ENCODE measurements at places on chromosomes 5 and 9.
A peak's percentile ranks its signal among the peaks of the same experiment; 100 is the strongest.

- no peak for DNase-seq
These were observed 25.3 kb downstream of the PTPA start for GRCh38 chr9:129136446-129137035.

- DNase-seq: peak; percentile 92
These were observed at the start of gene DCAF10 for GRCh38 chr9:37800631-37801286. Gene DCAF10 (plus strand): TSS chr9:37800797. CDS start chr9:37800867, 70 bp downstream.

DNA sequence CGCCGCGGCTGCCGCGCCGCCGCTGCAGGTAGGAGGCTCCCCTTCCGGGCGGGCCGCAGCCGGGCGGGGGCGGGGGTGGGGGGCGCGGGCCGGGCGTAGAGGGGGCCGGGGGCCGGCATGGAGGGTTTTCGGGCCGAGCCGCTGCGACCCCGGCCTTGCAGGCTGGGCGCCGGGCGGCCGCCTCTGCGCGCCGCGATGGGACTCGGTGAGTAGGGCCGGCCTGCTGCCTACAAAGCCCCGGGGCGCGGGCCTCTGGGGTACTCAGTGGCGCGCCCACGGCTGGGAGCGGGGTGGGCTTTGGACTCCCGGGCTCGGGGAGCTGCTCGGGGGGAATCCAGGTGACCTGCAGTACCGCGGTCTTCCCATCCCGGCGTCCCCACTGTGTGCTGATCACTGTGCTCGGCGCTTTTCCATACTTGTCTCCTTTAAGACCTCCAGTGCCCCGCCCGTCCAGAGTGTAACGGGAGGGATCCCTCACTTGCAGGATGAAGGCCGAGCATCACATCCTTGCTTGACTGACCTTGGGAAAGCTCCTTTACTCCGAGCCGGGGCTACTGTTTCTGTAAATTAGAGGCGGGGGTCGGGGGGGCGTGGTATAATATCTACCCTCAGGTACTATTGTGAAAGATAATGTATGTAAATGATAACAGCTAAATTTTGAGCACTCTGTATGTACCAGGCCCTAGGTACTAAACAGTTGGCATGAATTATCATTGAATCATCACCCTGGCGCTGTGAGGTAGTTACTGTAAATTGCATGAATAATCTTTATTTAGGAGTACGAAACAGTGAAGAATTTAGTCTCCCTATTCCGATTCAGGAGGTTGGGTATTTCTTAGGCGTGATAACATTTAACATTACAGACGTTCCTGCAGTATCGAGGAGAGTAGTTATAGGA is 672 bp downstream of the MSANTD3 start:
- peak; percentile 32 for DNase-seq

GRCh38 chr5:122727112-122727541 is 47.8 kb upstream of the SNX2 start:
- no peak for DNase-seq

GRCh38 chr9:128787659-128788058 is 606 bp downstream of the TBC1D13 start:
- peak; percentile 18 for DNase-seq

GRCh38 chr5:61809651-61810050 is 477.6 kb downstream of the ZSWIM6 start:
- DNase-seq: no peak

DNA sequence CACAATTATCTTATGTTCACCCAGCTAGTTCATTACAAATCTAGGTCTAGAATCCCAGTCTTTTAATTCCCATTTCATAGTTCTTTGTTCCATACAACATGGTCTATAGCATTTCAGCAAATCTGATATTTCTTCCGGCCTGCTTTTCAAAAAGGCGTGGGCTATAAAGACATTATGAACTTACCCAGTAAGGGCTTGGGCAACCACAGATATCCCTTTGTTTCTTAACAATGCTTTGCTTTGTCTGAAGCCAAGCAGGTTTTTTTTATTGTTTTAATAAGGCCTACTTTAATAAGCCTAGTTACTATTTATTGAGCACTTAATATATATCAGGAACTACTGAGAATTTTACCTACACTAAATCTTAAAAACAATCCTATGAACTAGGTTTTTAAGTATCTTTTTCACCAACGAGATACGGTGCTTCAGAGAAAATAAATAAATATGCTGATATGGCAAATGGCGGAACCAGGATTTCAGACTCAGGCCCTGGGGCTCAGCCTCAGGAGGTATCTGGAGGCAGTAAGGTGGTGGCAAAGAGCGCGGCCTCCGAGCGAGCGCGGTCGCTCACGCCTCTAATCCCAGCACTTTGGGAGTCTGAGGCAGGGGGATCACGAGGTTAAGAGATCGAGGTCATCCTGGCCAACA is 29.7 kb downstream of the PCA3 start:
- DNase-seq: no peak

- DNase-seq: no peak
These were observed 99.6 kb downstream of the LIFR start for GRCh38 chr5:38456657-38457399.

DNA sequence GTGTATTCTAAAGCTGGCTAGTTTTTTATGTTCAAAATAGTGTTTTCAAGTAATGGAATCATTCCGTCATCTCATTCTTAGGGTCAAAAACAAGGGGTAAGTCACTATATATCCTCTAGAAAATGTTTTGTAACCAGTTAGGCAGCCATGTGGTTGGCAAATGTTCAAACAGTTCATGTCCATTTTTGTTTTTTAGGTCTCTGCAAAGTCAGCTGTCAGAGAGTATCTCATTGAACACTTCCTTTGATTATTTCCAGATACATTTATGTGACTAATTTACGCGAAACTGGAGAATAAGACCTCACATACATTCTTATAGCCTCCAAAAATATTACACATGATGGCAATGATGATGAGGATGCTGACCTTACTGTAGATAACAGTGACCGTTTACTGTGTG is 50.4 kb downstream of the TRIO start:
- no peak for DNase-seq

GRCh38 chr5:131252824-131253171 is 11.1 kb upstream of the CDC42SE2 start:
- peak; percentile 70 for DNase-seq

GRCh38 chr9:12666813-12667212 is 26.4 kb upstream of the TYRP1 start:
- DNase-seq: no peak
